ENCODE measurements at places on chromosomes 7 and 10.
A peak's percentile ranks its signal among the peaks of the same experiment; 100 is the strongest.

GRCh38 chr10:131891196-131891928 is 9.4 kb upstream of the PPP2R2D start:
- peak; percentile 47 for DNase-seq

DNA sequence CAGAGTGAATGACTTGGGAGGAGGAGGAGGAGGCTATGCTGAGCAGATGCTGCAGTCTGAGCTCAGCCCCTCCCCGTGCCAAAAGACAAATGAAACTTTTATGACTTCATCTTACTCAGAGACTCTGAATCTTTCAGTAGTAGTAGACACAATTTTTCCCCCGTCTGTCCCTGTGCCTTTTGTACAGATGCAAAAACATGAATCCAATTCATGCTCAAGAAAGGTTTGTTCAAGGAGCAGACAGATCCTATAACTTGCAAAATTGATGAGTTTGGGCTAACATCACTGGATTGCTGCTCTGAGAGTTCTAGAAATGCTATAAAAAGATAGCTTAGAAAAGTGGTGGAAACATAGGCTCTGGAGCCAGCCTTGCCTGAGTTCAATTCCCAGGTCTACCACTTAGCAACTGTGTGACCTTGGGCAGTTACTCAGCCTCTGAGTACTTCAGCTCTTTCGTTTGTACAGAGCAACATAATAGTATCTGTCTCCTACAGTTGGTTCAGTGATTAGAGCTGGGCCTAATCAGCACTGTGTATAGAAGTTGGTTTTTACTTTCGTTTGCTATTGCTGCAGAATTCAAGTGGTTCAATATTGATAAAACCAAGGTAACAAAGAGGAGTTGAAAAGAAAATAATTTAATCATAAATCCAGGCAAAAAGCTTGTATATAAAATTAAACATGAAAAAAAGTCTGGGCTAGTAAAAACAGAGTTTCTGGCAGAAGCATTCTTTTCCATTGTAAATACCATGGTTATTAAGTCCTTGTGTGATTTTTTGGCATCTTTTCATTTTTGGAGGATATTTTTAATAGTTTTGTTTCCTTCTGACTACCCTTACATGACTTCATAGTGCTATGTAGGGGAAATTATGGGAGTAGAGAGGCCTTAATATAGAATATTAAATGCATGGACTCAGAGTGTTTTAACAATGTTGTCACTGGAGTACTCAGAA is 174.2 kb upstream of the ZNF32 start:
- no peak for DNase-seq

DNA sequence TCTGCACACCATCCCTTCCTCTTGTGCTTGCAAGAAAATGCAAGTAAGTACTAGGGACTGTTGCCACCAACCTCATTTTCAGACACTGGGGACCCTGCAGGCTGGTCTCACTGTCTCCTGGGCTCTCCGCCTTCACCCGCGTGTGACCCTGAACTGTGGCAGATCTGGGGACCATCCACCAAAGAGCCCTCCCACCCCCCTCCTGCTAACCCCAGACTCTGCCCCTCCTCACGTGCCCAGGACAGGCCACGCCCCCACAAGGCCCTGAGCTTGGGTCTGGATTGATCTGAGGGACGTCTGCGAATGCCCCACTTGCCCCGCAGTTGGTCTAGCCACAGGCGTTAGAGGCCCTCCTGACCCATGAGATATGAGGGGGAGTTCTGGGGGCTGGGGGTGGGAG is 8.1 kb downstream of the CNPY1 start:
- no peak for DNase-seq

DNA sequence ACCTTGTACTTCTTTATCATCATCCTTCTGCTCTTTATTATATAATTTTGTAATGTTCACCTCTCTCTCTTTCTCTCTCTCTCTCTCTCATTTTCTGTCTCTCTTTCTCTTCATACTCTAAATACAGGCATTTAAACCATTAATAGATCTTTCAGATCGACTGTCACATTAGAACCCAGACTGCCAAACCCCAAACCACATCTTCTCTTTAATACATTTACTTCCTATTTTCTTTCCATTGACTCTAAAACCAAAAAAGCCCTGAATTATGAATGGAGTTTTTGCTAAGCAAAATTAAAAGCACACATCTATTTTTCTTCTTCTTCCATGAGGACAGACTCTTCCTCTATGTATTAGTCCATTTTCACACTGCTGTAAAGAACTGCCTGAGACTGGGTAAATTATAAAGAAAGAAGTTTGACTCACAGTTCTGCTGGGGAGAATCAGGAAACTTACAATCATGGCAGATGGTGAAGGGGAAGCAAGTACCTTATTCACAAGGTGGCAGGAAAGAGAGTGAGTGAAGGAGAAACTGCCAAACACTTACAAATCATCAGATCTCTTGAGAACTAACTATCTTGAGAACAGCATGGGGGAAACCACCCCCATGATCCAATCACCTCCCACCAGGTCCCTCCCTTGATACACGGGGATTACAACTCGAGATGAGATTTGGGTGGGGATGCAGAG is 272.7 kb upstream of the MGMT start:
- DNase-seq, result peak; percentile 5

DNA sequence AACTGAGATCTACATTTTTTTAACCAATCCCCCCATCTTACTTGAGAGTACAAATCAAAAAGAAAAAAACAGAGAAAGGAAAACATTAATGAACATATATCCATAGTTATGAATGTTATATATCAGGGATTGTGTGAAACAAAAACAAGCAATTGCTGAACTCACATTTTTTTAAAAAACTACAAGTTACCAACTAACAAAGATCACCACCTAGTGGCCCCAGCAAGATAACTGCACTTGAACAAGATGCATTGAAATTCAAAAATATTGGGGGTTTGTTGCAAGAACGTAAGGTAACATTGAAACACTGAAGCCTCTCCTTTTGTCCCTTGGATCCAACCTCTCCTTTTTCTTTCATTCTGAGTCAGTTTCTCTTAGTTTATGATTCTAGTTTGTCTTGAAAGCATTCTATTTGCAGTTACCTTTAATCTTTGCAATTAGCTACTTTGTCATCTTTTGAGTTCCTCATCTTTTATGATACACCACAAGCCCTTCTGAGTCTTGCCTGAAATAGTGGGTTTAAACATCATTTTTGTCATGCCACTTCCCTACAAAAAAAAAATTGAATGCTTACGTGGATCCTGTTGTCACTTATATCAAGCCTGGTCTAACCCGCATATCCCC is 87.3 kb upstream of the TES start:
- peak; percentile 50 for DNase-seq

- no peak for DNase-seq
Measured at GRCh38 chr7:84245835-84246234, 51.2 kb upstream of the SEMA3A start.

- no peak for DNase-seq
Measured at GRCh38 chr7:78224923-78225322, 426.4 kb downstream of the PHTF2 start.

DNA sequence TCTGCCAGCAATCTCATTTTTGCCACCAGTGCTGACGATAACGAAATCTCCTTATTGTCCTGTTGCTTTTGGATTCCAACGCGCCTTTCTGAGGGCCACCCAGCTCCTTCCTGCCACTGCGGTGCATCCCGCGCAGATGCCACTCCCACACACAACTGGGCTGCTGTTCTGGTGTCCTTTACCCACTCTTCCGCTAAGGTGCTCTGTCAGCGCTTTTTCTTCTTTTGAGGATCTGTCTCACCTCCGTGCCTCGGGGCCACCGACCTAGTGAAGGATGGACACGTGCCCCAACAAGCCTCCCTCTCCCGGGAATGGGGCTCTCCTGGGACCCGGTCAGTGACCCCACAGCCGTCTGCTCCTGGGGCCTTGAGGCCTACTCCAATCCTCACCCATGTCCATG is 314.3 kb upstream of the COBL start:
- DNase-seq, result no peak

- no peak for DNase-seq
Measured at GRCh38 chr7:35004531-35005095, 32.7 kb downstream of the DPY19L1 start.

GRCh38 chr10:78768041-78768835 is 300.5 kb upstream of the ZMIZ1 start:
- no peak for DNase-seq

DNA sequence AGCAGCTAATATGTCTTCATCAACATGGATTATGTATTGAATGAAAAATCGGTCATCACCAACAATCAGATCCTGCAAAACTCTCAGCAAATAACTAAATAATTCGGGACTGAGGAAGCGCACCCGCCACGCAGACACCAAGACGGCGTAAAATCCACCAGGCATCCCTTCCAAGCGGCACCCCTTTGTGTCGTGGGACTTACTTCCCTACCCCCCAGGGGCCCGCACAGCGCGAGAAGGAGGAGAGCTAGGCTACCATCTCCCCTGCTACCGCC is 721 bp downstream of the ARL3 start:
- no peak for DNase-seq

DNA sequence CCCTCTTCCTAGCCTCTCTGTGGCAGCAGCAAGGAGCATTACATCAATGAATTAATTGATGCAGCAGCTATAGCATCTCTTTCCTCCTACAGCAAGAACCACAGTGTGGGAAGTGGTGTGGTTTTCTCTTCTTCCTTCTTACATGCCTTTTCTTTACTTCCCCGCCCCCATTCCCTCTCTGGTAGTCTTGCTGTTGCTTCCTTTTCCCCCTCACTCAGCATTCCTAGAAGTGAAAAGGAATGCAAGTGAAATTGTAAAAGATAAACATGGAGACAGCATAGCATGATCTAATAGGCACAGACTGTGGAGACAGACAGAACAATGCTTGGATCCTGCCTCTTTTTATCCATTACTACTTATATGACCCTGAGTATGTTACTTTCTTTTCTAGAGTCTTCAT is 370.5 kb upstream of the BMPER start:
- DNase-seq, result no peak

- no peak for DNase-seq
Measured at GRCh38 chr10:47222461-47222860, 77.5 kb upstream of the GDF10 start.

DNA sequence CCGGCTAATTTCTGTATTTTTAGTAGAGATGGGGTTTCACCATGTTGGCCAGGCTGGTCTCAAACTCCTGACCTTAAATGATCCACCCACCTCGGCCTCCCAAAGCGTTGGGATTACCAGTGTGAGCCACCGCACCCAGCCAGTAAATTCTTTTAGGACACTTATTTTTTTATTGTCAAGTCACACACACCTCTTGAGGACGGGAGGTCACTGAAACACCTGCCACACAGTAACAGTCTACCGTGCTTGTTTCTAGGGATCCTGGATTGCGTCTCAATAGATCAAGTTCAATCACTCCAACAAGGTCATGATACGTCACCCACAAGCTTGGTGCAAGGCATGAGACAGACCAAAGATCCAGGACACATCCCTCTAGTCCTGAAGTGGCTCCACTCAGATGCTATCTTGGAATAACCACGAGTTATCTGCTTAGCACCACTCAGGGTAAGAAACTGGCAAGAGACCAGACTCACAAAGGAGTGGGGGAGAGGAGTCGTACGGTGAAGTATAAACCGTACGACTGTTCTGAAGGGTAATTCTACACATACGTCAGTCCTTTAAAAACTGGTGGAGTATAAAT is 58.9 kb upstream of the NCAPG2 start:
- no peak for DNase-seq

DNA sequence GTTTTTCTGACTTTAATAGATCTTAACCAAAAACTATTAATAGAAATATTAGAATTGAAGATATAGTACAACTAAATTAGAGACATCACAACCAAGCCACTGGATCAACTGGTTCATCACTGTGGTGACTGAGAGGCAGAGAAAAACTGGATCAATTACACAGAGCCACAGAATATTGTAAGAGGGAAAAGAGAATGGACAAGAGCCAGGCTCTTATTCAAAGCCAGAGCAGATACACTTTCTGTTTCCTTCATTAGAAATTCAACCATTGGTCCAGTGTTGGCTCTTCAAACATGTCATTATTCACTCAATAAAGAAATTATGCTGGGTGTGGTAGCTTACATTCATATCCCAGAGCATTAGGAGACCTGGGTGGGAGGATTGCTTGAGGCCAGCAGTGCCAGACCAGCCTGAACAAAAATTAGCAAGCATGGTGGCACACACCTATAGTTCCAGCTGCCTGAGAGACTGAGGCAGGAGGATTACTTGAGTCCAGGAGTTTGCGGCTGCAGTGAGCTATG is 295.1 kb downstream of the NEBL start:
- no peak for DNase-seq

DNA sequence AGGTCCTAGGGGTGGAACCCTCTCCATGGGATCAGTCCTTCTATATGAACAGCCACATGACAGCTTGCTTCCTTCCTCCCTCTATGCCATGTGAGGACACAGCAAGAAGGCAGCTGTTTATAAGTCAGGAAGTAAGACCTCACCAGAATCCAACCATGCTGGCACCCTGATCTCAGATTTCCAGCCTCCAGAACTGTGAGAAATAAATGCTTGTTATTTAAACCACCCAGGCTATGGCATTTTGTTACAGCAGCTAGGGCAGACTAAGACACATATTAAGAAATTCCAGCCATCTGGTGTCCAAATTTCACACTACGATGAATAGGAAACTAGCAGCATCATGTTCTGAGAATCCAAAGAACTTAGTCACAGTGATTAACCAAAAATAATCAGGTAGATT is 140.1 kb downstream of the ZFAND4 start:
- DNase-seq, result peak; percentile 41

- no peak for DNase-seq
Measured at GRCh38 chr7:45131891-45132290, 20.4 kb upstream of the TBRG4 start.

DNA sequence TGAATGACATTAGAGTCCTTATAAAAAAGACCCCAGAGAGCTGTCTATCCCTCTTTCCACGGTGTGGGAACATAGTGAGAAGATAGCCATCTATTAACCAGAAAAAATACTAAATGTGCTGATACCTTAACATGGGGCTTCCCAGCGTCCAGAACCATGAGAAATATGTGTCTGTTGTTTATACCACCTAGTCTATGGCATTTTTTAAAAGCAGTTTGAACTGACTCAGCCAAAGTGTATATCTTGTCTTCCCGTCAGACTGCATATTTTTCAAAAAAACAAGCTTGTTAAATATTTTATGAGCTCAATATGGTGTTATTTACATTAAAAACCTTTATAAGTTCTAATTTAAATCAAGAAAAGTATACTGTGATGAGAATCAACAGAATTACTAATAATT is 255.3 kb downstream of the HGF start:
- DNase-seq, result no peak

- no peak for DNase-seq
Measured at GRCh38 chr10:78571891-78572290, 496.9 kb upstream of the ZMIZ1 start.

DNA sequence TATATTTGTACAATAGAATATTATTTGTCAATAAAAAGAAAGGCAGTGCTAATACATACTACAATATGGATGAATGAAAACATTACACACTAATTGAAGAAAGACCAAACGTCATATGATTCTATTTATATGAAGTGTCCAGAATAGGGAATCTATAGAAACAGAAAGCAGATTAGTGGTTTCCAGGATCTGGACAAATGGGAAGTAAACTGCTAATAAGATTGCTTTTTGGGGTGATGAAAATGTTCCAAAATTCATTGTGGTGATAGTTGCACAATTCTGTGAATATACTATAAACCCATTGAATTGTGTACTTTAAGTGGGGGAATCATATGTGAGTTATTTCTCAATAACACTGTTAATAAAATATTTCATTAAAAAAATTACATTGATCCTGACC is 78.2 kb upstream of the IFRD1 start:
- DNase-seq, result no peak

Measured in KBM-7 (cell line).